Right ventricle myocardium inferior (tissue), 1 donor: ENCODE measurements at places on chromosomes 5 and 9.

GRCh38 chr9:8734760-8735159 lies 935.2 kb upstream of the DMAC1 start:
- no peak for DNase-seq

- DNase-seq: no peak
Measured at GRCh38 chr5:127083711-127084110, 10.4 kb upstream of the C5orf63 start.

DNA sequence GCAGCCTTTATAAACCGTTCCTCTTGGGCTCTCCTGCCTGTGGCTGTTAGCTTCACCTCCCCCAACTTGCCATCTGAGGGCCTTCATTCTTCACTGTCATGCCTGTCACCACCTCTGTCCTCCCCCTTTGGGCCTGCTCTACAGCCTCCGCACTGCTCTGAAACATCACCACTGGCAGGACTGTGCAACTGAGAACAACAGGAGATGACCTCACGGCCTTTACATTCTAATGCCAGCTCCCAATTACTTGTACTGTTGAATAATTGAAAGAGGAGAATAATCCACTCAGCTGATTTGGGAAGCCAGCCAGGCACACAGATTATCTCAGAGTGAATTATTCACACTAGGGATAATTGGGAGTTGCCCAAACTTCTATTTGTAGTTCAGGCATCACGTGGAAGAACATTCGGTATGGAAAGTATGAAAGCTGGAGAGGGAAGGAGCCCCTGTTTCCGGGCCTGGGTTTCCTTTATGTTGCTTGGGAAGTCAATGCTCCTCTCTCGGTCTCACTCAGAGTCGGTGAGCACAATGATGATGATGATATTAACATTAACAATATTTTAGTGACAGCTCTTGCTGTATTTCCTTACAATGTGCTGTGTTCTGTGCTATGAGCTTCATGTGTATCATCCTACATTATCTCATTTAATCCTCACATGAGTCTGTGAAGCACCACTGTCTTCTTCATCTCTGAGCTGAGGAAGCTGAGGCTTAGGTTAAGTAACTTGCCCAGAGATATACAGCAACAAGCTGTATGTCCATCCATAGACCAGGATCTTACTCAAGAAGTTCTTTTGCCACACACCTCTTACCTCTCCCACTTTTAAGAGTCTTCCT lies 99.3 kb upstream of the LRRTM2 start:
- no peak for DNase-seq

DNA sequence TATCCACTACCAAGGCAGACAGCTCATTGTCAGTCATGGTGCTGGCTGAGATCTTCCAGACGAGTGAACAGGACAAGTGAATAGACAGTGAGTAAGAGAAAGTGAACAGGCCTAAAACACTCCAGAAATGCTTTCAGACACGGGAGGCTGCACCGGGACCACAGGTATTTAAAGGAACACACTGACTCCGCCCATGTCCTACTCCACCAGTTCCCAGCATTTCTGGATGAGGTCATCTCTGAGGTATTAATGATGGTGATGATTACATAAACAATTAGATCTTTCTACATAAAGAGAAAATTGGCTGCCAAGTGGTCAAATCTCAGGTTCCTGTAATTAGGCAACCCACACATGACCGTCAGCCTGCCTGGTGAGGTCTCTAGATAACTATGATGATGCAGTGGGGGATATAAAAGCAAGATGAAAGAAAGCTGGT lies at the start of gene ACTBL2:
ACTBL2 (minus strand) TSS at position 141 of the 436 bp plus-strand sequence; CDS start at position 37, 104 bp downstream.
- DNase-seq: no peak

DNA sequence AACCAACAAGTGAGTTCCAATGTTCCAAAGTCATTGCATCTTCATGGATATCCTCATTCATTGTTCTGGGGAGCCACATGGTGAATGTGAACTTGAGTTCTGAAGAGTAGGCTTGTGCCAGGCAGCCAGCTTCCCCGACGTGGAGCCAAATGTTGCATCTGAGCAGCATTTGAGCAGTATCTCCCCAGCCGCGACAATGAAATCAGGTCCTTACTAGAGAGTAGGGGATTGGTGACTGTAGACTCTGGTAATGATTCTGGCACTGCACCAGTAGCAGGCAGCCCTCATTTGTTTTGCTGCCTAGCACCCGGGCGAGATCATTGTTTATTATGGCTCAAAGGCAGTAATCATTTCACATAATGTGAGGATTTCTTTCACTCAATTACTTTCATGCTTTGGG lies 451.4 kb upstream of the C9orf72 start:
- no peak for DNase-seq

DNA sequence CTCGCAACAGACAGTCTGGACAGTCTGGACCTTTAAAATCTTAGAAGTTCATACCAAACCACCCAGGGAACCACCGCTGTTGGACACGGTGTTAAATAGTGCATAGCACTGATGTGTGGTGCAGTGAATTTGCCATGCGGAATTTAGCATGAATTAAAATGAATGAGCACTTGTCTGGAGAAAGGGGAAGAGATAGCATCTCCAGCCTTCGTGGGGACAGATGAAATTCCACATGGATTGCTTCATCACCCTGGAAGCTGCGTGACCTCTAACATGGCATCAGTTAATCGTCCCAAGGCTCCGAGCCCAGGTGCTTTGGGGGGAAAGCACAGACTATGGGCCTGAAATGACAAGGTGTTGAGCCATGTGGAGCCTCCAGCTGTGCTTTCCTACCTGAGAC lies 91.4 kb downstream of the ADAMTS16 start:
- no peak for DNase-seq

GRCh38 chr9:86924206-86924605 lies 23.1 kb downstream of the GAS1 start:
- no peak for DNase-seq

- no peak for DNase-seq
Measured at GRCh38 chr5:131977212-131977604, 31.7 kb upstream of the MEIKIN start.

- no peak for DNase-seq
Measured at GRCh38 chr5:172113036-172113435, 75.0 kb downstream of the STK10 start.

DNA sequence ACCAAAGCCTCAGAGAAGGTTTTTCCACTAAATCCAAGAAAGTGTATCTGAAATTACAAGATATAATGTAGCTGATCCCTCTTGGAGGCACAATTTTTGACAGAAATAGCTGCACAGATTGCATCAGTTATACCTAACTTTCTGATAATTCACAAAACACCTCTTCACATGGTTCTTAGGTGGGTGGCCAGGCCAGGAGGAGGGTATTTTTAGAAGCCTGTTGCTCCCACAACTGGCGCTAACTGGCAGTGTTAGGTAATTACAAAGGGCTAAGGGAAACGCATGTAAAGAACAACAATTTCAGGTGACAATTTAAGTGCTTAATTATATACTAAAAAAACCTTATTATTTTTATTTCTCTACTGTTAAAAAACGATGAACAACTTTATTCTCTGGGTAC lies 247.9 kb downstream of the BNC2 start:
- no peak for DNase-seq
